ENCODE measurements at places on chromosomes 4 and X.

DNA sequence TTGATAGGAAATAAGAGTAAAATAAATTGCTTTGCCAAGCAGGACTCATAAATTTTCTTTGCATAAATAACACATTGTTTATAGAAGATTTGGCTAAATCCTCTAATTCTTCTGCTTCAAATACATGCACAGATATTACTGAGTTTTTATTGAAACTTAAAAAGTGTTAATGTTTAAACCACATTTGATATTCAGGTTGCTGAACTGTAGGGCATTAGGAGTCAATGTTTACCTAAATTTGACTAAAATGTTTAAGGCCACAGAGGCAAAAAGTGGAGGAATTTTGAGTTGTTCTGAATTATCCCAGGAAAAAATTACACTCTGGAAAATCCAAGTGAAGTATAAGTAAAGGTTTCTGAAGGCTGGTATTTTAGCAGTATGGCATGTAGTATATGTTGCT is 78.7 kb downstream of the FIP1L1 start:
- DNase-seq = no peak

DNA sequence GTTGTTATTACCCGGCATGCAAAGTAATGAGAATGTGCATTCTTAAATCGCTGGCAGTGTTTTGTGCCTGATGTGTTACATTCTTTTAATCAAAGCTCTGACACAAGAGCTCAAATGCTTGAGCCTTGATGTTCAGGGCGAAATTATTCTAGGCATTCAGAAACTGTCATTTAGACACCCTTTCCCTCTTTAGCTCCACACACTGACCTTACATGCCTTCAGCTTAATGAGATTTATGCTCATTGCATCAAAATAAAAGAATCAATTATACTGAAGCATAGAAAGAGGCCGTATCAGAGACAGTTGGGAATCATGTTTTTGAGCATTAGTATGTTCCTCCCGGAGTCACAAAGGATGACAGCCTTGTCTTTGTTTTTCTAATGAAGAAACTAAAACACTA is 56.7 kb downstream of the FAM114A1 start:
- DNase-seq = no peak

DNA sequence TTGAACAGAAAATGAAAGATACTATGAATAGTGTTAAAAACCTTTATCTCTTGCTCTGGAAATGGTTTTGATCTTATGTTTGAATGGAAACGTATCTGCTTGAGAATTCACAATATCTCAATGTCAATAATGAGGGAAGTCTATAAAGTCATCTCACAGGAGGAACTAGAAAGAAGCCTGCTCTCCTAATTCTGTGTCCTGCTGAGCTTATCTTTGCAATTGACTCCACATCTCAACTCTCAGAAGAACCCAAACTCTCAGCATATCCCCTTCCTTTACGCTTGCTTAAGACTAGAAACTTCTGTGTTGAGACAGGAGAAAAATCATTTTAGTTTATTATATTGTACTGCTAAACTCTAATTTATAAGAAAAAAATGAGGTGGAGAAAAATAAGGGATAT is 8.3 kb upstream of the PF4V1 start:
- no peak for DNase-seq

- DNase-seq = no peak
Measured at GRCh38 chr4:18676526-18676915, 655.0 kb upstream of the LCORL start.

DNA sequence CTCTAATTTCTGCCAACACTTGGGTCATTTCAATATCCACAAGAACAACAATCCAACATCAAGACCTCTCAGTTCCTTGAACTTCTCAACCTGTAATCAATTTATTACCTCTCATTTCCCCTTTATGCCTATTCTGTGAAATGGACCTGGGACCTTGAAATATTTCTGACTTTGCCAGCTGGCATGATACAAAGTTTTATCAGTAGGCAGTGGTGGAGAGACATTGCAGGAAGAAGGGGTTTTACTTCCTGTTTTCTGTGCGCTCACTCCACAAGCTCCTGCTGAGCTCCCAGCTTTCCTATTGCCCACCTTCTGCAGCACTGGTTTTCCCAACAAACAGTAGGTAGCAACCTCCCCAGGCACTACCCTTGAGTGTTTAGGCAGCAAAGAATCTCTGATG is 3.5 kb upstream of the ARHGEF6 start:
- peak; percentile 55 for DNase-seq

GRCh38 chrX:5733501-5733900 is 495.2 kb downstream of the NLGN4X start:
- no peak for DNase-seq

- no peak for DNase-seq
Measured at GRCh38 chr4:175071123-175071522, 153.0 kb downstream of the ADAM29 start.

GRCh38 chrX:11480626-11481025 is 185.1 kb downstream of the ARHGAP6 start:
- no peak for DNase-seq

DNA sequence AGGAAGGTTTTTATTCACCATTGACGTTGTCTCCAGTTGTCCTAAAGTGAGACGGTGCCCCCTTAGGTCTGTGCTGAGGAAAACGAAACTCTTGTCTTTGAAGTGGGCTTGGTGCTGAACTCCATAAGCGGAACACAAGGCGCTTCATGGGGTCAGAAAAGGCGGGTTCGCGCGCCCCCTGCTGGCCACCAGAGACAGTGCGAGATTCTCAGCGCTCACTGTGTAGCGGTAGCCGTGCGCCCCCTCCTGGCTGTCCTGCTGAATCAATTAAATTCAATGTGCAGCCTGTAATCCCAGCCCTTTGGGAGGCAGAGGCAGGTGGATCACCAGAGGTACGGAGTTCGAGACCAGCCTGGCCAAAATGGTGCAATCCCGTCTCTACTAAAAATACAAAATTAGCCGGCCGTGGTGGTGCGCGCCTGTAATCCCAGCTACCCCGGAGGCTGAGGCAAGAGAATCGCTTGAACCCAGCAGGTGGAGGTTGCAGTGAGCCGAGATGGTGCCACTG is 64.1 kb downstream of the RLIM start:
- DNase-seq = peak; percentile 75

DNA sequence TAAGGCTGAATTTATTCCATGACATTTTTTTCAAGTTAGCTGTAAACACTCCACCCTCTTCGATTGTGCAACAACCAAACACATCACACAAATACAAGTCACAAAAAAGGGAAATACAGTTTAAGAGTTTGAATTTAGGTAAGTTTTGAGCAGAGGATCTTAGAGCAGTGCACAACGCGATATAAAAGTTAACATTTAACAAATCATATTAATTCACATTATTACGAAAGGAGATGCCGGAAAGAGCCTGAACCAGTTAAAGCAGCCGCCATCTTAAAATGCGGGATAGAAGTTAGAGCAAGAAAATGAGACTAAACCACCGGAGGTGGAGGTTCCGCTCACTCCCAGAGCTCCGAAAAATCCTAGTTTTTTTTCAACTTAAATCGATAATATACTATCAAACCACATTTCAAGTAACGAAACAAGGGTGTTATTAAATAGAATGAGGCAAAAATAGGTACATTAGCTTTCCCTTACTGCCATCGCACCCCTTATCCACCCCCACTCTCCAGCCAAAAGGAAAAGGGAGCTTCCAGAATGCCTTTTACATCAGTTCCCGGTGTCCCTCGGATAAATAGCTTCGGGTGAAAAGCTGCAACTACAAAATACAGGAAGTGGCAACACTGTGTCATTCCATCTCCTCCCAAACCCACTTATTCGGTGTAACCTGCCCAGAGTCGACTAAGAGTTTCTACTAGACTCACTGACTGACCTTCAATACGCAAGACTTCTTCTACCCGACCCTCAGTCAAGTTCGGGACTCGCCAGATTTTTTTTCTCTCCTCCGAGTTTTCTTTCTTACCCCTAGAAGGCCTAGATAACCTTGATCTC is 1.9 kb downstream of the UBE2D3 start:
- peak; percentile 64 for DNase-seq

GRCh38 chrX:136193771-136194170 is 46.4 kb downstream of the FHL1 start:
- no peak for DNase-seq

DNA sequence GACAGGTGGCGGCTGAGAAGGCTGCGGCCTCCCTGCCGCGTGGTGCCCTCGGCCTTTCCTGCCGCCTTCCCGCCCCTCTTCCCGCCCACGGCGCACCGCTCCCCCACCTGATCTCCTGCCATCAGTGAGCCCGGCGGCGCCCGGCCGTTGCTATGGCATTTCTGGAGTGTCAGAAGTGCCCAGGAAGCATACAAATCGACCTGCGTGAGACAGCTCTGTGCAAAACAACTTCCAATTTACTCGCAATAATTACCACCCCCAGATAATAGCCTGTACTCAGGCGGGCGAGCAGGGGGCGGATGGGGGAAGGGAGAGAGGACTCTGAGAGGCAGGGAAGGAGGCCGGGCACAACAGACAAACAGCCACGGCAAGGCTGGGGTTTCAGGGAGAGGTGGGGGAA is 16.6 kb upstream of the ERCC6L start:
- no peak for DNase-seq

DNA sequence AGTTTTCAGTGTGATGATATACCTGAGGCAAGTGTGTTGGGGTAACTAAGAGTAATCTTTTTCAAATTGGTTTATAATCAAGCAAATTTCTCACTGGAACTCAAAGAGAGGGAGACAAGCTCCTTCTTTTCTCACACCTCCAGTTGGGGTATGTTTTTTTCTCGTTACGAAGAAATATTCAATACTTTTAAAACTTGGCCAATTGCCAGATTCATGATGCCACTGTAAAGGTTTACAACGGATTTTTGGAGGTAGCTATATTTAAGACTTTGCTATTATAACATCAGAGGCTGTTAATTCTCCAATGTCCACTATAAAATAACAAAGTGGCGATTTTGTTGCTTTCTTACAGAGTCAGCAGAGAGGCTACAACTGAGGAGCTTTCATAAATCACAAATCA is 49.2 kb upstream of the ATP8A1 start:
- no peak for DNase-seq

DNA sequence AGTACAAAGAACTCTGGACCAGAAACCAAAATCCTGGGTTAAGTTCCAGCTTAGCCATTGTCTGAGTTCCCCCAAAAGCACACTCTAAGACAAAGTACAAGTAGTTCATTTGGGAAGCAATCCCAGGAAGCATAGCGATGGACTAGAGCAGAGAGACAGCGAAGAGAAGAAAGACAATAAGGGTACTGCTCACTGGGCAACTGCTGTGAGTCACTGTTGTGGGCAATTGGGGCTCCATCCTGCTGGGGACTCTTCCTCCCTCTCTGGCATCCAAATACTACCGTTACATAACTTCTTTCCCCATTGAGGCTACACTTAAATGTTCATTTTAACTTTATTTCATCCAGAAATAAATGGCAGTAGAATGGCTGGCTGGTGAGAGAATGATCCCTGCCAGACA is 14.1 kb downstream of the SRPX start:
- no peak for DNase-seq

DNA sequence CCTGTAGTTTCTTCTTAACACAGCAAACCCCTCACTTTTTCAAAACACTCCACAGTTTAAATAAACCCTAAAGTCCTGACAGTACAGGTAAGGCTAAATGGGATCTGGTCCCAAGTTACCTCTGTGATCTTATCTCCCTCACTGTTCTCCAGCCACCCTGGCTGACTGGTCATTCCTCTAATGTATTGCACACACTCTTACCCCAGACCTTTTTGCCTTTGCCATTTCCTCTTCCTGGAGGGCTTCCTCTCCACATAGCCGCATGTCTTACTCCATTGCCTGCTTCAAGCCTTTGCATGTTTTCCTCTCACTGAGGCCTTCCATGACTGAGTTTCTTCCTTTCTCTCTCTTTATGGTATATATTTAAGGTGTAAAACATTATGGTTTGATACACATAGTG is 19.5 kb upstream of the ANXA3 start:
- no peak for DNase-seq

DNA sequence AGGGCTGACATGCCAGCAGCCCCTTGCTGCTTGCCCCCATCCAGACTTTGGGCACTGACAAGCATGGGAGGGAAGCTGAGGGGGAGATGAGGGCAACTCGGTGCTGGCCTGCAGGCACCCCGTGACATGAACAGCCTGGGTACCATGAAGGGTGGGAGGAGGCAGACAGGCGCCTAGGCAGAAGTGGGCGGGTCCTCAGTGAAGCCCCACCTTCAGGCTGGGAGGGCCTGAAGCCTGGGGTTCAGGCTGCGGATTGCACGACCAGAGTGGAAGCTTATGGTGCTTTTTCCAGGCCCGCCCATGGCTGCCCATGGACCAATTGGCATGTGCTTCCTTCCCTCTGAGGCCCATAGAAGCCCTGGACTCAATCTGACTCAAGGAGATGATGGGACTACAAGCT is 354.1 kb downstream of the GRIA2 start:
- DNase-seq = no peak

DNA sequence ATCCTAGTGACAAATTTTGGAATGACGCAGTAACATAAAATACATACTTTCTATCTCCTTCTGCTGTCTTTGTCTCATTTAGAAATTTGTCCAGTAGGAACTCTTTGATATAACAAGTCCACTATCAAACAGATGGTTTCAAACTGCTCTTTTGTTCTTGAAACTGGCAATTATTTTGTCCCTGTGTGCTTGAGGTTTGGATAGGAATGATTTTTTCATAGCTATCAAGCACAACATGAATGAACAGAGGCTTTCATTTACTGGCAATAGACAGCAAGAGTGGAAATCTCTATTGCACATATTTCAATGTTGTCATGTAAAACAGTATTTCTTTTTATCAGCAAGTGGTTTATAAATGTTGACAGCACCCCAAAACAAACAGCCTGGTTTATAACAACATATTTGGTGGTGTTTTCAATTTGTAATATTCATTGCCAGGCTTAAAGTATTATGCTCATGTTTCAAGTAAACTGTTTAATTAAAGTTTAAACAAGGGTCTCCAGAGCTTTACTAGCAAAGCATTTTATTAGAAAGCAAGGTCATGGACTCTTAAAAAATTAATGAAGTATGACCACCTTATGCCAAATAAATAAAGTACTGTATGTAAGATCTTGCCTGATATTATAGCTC is 60.0 kb downstream of the TIGD2 start:
- DNase-seq = no peak

DNA sequence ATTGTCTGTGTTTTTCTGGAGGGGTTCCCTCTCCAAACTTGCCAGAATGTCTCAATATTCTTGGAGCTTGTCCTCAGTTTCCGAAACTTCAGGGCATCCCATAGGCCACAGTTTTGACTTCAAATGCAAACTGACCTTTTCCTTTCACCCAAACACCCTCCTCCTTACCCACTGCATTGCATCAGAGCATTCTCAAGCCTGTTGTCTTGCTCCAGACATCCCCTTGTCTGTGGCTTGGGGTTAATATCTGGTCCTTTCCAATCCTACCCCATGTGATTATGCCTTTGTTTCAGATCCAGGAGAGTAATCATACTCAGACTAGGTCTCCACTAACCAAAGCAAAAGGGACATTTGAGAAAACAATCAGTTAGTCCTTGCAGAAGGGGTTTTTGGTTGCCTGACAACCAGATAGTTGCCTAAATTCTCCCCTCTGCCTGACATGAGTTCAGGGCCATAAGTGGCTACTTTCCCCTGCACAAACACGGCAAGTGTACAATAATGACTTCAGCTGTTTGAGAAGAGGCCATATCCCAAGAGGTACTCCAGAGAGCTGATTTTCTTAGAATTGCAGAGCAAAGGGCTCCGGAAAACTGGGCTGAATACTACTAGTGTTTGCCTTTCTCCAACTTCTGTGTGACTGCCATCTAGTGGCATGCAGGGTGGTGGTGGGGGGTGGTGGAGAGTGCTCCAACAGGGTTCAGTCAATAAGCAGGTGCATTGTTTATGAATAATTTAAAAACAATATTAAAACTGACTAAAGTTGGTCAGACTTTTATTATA is 130.2 kb downstream of the CHRDL1 start:
- no peak for DNase-seq
